Lower leg skin (tissue), 4 donors: ENCODE measurements at places on chromosomes 5 and 9. TPM values are rescaled to one million over a fixed set of nuclear protein-coding genes. Genes with fewer than 3 reads are reported as not detected.

The SLC46A2 gene
- 62.6 TPM for total RNA-seq

The NKD2 gene
- total RNA-seq, result 4.3 TPM

The FBXW5 gene
- total RNA-seq, result 151 TPM

DNA sequence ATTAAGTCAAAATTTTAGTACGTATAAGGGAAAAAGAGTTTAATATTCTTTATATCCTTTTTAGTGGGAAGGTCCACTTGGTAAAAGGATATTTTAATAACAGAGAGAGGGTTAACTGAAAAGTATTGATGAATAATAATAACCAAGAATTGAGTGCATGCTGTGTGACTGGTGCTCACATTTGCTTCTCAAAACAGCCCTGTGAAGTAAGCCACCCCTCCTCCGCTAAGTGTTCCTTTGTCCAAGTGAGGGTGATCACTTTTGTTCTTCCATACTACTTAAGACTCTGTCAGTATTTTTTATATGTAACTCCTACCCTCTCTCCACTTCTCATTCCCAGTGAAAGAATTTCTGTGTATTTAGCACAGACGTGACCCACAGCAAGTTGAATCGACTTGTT is 51.5 kb downstream of the SLC44A1 start:
- DNase-seq, result no peak

GRCh38 chr5:24376616-24377015 is 268.2 kb downstream of the CDH10 start:
- DNase-seq, result no peak

GRCh38 chr9:98569491-98569890 is 139.2 kb downstream of the GABBR2 start:
- DNase-seq, result no peak

GRCh38 chr5:477871-478270 is 34.9 kb downstream of the EXOC3 start:
- no peak for DNase-seq

GRCh38 chr5:178208540-178209227 is 4.4 kb downstream of the HNRNPAB start:
- DNase-seq, result no peak

GRCh38 chr9:9142001-9142400 is 1342.4 kb upstream of the DMAC1 start:
- DNase-seq, result no peak
